Thoracic aorta (tissue), 2 donors: ENCODE measurements at places on chromosomes 3 and 15. TPM values are rescaled to one million over a fixed set of nuclear protein-coding genes. Genes with fewer than 3 reads are reported as not detected.

The A4GNT gene
- not detected for total RNA-seq

- DNase-seq = no peak
Measured at GRCh38 chr15:74631935-74632560, 16.4 kb downstream of the CLK3 start.

GRCh38 chr15:58213587-58214338 is 75.6 kb downstream of the AQP9 start:
- DNase-seq = no peak

The SPINK8 gene
- not detected for total RNA-seq

GRCh38 chr15:74573987-74574386 is 33.0 kb downstream of the ARID3B start:
- DNase-seq = no peak

The DNAH12 gene
- total RNA-seq = 0.14 TPM
